ENCODE measurements at places on chromosomes 2 and 18. TPM values are rescaled to one million over a fixed set of nuclear protein-coding genes. Genes with fewer than 3 reads are reported as not detected.

EVX2 gene
- not detected for total RNA-seq

SERPINB4 gene
- total RNA-seq = not detected

UNC80 gene
- total RNA-seq = 3.1 TPM

CREG2 gene
- total RNA-seq = 0.65 TPM

GRCh38 chr2:112566104-112566503, 18.3 kb upstream of the CHCHD5 start:
- DNase-seq = no peak
- no peaks in the 10 kb centered on the region for H3K4me1 ChIP-seq
- no peaks in the 10 kb centered on the region for H3K27me3 ChIP-seq
- no peak overlapping the region for H3K4me3 ChIP-seq
- H3K27ac ChIP-seq = no peak overlapping the region

DNA sequence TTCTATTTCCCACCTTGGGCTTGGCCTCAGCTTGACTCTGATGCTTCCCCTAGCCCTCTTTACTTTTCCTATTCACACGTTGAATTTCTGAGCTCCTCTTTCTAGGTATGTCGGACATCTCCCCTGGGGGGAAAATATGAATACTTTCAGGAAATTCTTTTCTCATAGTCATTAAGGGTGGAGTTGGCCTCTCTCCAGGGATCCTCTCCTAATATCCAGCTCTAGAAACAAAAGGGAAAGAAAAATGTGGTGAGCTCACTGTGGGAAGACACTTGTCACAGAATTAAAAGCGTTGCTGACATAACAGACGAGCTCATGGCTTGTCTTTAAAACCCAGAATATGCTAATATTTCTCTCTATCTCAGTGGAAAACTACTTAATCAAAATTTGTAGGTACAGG, 132.7 kb upstream of the MEX3C start:
- H3K4me3 ChIP-seq = no peak overlapping the region
- DNase-seq = no peak
- peaks cover 17% of the 10 kb centered on the region for H3K4me1 ChIP-seq
- no peak overlapping the region for H3K27ac ChIP-seq
- H3K27me3 ChIP-seq = peaks cover 43% of the 10 kb centered on the region

GRCh38 chr2:171509945-171510731, 12.1 kb upstream of the CYBRD1 start:
- H3K27me3 ChIP-seq = no peaks in the 10 kb centered on the region
- no peaks in the 10 kb centered on the region for H3K36me3 ChIP-seq
- DNase-seq = no peak
- no peak overlapping the region for H3K27ac ChIP-seq

DNA sequence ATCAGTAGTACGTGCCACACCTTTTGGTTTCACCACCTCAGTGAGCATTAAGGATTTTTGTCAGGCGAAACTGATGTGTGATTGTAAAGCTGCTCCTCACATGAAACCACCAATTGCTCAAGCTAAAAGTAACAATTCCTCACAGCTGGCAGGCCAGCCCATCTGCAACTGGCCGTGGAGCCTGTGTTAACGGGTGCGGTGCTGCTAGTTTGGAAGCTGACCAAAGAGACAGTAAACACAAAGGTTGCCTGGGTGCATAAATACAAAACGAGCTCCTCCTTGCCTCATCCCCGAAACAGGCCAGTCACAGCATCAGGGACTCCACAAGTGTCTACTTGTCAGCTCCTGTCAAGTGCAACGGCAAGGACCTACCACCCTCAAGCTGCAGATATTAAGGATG, 32.0 kb downstream of the LGALSL start:
- H3K27ac ChIP-seq = no peak overlapping the region
- no peaks in the 10 kb centered on the region for H3K36me3 ChIP-seq
- H3K27me3 ChIP-seq = peaks cover 22% of the 10 kb centered on the region
- no peak for DNase-seq
- no peak overlapping the region for H3K4me3 ChIP-seq

DNA sequence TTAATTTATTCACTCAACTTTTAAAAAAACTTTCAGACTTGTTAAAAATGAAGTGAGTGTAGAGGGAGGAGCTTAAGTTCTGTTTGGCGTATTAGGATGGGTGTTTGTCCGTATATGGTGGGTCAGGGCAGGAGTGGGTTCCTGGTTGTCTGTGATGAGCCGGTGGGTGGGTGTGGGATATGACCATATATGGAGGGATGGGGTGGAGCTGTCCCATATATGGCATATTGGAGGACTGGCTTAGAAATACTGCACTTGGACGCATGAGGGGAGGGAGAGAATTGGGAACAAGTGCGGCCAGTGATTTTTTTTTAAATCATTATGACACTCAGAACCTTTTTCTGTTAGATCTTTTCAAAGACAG, 1.5 kb downstream of the KDM3A start:
- no peak for DNase-seq
- H3K4me1 ChIP-seq = peaks cover 15% of the 10 kb centered on the region
- H3K27ac ChIP-seq = peak overlapping the region; percentile 94
- no peaks in the 10 kb centered on the region for H3K27me3 ChIP-seq

DNA sequence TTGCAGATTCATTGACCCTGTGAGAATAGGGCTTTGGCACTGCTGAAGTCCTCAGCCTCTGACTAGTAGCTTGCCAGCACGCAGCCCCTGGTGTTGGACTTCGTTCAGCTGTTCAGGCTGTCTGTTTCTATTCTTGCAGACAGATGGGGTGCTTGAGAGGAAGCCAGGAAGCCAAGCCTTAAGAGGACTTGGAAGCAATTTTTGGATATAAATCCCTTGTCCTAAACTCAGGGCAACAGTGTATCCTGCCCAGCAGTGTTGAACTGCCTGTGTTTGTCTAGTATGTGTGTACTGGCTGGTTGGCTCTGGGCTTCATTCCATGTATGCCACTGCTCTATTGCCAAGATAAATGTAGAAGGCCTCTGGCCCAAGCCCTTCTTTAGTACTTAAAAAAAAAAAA, 108.6 kb downstream of the COMMD1 start:
- peaks cover 1% of the 10 kb centered on the region for H3K4me1 ChIP-seq
- H3K36me3 ChIP-seq = no peaks in the 10 kb centered on the region
- no peak for DNase-seq
